ENCODE measurements at places on chromosomes 3 and 15.

DNA sequence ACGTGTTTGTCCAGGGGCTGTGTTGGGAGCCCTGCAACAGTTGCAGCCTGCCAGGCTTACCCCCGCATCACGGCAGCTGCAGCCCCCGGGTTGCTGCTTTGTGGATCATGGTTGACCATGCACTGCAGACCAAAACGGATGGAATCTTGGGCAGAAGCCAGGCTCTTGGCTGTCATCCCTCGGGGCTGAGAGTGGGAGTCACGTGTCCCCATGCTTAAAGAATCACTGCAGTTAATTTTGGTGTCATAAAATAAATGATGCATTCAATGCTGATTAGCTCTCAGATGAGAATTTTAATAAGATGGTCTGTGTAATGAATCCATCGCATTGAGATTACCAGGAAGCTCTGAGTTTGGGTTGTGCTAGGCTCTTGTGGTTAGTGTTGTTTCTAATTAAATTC lies 115.6 kb downstream of the CHDH start:
- no peak for DNase-seq

- no peak for DNase-seq
Observed at GRCh38 chr15:66482539-66482938, 15.0 kb downstream of the SNAPC5 start.

- no peak for DNase-seq
Observed at GRCh38 chr3:39271363-39271914, 8.4 kb downstream of the CX3CR1 start.

DNA sequence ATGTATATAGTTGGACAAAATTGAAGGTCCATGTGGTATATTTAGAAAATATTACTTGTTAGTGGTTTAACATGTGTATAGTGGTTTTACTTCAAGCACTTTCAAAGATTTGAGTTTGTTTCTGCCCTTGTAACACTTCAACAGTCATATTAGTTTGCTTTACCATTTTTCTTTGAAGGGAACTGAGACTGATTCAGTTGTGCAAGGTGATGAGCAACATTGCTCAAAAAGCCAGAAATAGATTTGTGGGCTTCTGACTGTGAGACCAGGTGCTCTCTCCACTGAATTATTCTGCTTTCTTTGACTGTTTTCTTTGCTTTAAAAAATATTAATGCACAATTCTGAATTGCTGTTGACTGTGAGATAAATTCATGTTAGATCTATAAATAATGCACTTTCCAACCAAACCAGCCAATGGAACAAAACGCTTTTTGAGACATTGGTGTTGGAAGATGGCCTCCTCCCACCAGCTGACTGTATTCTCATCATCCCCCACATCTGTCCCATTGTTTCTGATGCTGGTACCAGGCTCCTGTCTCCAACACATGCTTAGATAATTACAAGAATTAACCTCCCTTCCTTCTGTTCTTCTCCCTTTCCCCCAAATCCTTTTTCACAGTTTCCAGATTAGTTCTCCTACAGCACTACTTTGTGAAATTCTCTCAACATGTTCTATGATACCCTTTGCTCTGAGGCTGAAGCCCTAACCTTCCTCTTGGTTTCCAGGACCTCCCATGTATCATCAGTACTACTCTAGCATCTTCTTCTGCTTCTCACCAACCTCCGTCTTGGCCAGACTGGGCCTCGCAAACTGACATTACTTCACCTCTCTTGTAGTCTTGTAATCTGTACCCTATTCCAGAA lies 27.9 kb downstream of the PLCL2 start:
- no peak for DNase-seq

DNA sequence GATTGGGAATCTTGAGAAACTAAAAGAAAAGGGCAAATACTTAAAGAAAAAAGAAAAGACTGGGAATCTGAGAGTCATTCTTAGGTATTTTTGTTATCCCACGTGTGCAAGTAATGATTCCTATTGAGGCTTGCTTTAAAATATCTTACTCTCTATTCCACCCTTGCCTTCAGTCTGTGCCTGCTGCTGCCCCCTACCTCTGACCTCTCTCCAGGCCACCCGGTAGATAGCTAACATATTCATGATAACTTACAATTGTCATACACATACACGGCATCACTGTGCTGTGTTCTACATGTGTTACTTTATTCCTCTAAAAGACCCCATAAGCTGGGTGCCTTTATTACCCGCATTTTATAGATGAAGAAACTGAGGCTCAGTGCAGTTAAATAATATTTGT lies 27.8 kb upstream of the ATP13A3 start:
- DNase-seq = no peak

DNA sequence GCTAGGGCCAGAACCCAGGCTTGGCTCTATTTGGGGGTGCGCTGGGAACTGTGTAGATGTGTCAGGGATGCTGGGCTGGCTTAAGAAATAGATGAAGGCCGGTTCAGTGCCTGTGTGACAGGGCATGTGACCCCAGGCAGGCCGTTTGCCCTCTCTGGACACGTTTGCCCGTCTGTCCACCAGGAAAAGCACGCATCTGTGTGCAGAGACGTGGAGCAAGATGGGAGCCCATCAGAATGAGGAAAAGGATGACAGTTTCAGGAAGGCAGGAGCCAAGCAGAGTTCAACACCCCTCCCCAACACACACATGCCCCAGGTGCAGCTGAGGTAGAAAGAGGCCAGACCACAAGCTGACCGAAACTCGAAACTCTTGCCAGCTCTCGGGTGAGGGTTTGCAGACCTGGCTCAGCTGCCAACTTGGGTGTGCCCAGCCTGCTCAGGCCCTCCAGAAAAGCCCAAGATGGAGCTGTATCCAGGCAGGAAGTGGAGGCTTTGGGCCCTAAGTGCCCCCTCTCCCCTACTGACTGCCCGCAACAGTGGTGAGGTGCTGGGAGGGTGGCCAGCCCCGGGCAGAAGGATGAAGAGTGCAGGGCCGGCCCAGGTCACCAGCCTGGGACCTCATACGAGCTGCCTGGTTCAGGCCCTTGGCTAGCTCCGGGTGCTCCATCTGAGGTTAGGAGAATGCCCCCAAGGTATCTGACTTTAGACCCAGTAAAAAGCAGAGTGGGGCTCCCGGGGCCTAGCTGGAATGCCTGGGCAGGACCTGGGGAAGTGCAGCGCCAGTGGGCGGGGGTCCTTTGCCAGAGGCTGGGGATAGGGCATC lies 10.2 kb upstream of the MESP1 start:
- no peak for DNase-seq

- no peak for DNase-seq
Observed at GRCh38 chr3:141945726-141946485, 69.5 kb downstream of the ATP1B3 start.

- DNase-seq = no peak
Observed at GRCh38 chr3:42667096-42667522, 13.6 kb downstream of the ZBTB47 start.

DNA sequence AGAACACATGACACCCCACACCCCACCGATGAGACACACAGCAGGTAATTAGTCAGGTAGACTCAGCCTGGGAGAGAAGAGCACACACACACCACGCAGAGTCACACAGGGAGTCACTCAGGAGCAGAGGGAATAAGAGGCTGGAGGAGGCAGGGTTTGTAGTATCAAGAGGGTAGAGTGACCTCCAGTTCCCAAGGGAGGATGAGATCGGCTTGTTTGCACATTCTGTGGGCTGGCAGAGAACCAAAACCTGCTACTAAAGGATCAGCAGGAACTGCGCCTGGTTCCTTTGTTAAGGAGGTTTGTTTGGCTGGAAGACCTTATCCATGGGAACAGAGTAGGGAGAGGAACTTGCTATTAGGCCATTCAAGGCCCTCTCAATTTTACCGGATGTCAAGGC lies 281.4 kb upstream of the SLCO3A1 start:
- no peak for DNase-seq

DNA sequence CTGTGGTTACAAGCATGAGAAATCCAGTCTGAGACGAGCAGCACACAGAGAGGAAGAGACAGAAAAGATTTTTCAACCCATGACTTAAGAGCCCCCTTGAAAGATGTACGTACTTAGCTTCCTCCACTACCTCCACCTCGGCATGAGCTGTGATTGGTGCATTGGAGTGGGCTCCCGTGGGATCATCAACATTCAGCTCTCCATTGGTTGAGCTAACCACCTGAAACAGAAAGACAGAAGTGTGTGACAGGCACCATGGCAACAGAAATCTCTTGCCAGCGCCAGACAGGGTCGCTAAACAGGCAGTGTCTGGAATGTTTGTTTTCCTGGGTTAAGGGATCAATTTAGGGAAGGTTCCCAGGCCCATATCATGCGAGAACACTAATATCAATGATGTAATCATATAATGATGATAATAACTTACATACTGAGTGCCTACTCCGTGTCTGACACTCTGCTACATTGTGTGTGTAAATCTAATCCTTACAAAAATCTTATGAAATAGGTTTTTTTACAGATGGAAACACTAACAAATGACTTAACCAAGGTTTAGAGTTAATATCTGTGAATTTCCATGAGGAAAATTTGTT lies 17.5 kb upstream of the PPIB start:
- DNase-seq = no peak
